ENCODE measurements at places on chromosomes 2 and 18.
A peak's percentile ranks its signal among the peaks of the same experiment; 100 is the strongest.

DNA sequence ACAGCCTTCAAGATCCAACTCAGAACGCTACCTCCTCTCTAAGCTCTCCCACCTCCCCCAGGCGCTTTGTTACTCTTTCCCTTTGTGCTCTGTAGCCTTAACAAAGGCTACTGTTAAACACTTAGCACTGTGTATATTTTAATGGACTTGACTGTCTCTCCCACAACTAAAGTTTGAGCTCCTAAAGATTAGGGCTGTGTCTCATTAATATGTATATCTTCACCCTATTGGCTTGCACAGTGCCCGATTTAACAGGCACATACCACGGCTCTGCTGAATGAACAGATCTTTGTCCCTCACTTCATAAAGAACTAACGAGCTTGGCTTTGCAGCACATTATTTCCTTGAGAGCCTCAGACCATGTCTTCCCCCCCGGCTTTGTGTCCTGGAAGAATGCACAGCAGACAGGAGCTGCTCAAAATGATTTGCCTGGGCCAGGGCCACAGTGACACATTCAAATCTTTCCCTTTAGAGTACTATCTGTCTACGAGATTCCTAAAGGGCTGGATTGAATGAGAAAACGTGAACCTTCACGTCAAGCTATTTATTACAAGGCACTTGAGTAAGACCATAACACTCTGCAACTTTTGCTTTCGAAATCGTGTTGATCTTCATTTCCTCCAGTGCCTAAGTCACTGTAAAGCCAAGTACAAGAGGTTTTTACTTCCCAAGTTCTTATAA is 22.1 kb downstream of the ABHD3 start:
- DNase-seq = peak; percentile 62

- DNase-seq = no peak
Observed at GRCh38 chr2:179938026-179938425, 69.1 kb downstream of the CWC22 start.

DNA sequence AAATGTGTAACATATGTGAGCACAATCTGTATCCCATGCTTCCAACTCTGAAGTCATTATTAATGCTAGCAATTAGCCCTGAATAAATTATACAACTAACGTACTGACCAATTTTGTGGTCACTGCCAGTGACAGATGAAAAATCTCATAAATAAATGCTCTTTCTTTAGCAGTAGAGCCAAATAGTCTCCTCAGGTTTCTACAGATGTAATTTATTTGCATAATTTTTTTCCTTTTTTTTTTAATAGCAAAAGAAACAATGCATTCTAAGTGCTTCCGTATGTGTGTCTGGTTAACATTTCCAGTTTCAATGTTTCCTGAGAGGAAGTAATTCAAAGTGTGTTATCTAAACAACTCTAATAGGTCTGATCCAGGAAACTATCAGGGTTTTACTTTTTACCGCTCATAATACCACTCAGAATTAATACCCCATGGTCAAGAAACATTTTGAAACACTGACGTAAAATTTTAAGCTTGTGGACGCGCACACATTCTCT is 108.4 kb downstream of the MEP1B start:
- DNase-seq = no peak

DNA sequence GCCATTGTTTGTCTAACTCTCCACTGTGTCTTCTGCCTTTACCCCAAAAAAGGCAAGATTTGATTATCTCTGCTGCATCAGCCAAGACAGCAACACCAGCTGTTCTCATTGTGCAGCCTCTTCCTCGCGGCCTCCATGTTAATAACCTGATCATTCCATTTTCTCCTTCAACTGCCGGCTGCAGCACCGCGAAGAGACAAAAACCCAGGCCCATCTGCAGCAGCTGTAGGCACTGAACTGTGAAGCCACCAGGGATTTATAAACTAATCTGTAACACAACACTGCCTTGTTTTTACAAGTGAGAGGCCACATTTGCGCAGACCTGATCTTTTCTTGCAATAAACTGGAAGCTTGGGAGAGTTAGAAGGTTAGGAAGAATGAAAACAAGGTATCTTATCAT is 147.8 kb downstream of the SATB2 start:
- DNase-seq = no peak

- no peak for DNase-seq
Observed at GRCh38 chr2:129828792-129829191, 150.7 kb upstream of the RAB6C start.

- no peak for DNase-seq
Observed at GRCh38 chr2:208407667-208408066, 1.1 kb downstream of the PTH2R start.

GRCh38 chr2:67246791-67247190 is 150.3 kb upstream of the ETAA1 start:
- DNase-seq = no peak

GRCh38 chr18:51448949-51449348 is 251.5 kb upstream of the MEX3C start:
- DNase-seq = no peak

- no peak for DNase-seq
Observed at GRCh38 chr2:148971547-148971946, 67.0 kb upstream of the LYPD6B start.

DNA sequence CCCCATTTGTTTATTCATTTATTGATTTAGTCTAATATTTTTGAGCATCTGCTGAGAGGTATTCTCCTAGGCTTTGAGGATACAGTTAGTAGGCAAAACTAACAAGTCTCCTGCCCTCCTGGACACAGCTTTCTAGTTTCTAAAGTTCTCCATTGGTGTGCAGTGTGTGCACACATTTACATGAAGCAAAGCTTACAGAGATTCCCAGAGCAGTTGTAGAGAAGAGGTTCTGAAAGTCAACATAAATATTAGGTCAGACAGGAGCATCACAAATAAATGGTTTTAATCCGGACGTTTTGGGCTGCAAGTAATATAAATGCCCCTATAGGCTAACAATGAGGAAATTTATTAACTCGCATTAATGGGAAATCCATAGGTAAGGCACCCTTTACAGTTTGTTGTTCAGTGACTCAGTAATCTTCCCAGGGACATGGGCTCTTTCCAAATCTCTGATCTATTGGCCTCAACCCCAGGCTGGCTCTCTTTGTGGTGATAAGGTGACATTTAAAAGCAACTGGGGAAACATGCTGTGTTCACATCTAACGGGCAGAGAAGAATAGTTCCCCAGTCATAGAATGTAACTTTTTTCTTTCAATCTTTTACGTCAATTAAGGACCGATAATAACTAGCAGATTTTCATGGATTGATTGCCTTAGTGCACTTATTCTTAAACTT is 407.2 kb downstream of the PTPRM start:
- no peak for DNase-seq

GRCh38 chr2:191217580-191217979 is 27.6 kb upstream of the MYO1B start:
- DNase-seq = no peak

DNA sequence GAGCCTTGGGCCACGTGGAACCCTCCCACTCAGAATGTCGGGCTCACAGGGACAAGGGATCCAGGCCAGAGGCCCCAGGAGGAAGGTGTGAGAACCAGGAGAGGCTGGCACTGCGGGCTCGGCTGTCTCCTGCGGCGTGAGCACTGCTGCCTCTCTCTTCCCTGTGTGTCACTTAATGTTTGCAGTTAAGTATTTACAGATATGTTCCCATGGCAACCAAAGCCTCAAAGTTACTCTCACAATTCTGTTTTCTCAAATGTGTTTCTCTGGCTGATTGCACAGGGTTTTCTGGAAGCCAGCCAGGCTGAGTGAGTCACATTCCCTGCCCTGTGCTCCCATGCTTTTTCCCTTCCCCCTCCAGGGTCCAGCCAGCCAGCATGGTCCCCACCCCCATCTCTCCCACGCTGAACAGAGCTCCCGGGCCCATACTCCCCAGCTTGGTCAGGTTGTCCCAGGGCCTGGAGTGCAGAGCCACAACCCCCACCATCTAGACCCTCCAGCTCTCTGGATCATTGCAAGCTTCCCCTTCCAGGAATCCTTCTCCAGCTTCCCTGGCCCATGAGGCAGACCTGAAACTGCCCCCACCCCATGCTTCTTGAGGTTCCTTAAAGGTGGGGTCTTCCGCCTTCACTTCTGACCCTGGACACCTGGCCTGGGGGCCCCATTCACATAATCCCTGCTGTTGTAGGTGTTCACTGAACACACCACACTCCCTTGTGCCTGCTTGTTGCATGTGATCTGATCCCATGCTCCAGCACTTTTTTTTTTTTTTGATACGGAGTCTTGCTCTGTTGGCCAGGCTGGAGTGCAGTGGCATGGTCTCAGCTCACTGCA is 265.9 kb downstream of the CELF4 start:
- DNase-seq = peak; percentile 87

DNA sequence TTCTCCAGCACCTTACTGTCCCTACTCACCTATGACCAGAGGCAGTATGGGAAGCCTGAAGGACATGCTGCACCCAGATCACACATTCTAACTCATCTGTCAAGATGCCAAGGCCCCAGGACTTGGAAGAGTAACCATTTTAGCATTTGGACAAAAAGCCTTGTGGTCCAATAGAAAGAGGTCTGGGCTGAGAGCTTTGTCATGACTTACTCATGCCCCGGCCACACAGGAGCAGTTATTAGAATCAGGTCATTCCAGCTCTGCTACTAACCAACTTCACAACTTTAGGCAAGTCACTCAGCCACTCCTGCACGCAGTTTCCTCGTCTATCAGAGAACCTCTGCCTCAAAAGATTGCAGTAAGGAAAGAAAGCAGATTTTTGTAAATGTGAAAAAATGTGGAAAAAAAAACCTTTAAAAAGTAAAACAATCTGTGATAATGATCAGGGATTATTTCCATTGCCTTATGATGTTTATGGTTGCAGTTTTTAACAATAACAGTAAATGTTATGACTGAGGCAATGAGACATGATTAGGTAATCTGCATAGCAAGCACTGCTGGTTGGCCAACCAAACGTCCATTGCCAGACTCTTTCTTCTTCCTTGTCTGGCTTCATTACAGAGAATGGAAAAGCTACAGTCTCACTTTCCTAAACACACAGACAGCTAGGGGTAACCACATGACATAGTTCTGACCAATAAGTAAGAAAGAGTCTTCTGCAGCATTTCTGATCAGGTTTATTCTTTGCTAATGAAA is 255.4 kb upstream of the CHAC2 start:
- peak; percentile 16 for DNase-seq

- DNase-seq = no peak
Observed at GRCh38 chr18:10687161-10687925, 161.5 kb downstream of the NAPG start.

GRCh38 chr2:167264380-167264779 is 376.1 kb downstream of the XIRP2 start:
- DNase-seq = no peak

DNA sequence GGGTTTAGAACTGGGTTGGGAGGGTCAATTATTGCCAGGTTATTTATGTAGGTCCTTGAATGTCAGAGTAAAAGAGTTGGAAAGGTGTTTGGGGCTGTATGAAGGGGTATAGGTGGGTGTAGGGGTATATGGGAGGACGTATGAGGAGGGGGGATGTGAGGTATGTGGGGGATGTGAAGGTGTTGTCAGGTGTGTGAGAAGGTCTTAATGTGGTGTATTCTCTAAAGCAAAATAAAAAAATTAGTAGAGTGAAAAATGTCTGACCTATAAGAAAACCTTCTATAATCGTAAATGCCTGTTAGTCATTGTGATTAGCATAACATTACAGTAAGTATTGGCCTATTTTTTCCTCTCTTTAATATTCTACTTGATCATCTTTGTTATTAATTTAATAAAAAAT is 25.1 kb downstream of the ACVR2A start:
- no peak for DNase-seq

DNA sequence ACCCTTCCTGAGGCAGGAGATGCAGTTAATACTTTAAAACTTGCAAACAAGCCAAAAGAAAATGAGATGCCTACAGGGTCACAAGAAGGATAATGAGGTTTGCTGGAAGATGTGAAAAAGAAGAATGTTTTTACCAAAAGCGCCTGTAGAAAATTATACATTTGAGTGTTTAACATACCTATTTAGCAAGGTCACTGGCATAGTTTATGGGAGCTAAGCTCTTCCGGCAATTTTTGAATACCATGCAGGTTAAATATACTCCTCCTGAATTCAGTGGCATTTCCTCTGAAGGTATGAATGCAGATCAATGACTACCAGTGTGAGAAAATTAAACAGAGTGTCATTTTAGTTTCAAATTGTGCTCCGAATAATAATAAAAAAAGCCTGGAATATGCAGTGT is 21.2 kb upstream of the MAP3K20 start:
- DNase-seq = no peak

DNA sequence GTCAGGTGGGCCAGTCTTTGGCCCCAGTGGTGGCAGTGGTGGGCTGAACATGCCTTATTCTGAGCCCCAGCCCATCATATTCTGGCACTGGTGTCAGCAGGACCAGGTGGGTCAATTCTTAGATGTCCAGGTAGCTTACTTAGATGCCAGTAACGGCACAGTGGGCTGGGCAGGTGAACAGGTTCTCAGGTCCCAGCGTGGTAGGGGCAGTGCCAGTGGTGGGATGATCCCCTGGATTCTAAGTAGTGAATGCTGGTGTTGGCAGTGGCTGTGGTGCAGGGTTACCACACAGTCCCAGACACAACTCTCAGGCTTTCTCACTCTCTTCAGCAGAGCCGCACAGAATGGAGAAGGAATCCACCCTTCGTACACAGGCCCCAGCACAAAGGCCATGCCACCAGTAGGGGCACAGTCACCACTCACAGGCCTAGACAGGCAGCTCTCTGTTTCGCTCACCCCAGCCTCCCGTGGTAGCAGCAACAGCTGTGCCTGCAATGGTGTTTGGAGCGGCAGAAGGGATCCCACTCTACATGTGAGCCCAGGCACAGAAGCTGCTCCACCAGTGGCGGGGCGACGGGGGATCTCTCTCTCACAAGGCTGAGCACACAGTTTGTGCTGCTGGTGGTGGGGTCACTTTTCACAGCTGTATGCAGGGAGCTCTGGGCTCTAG is 97.3 kb downstream of the ANKRD12 start:
- DNase-seq = no peak

DNA sequence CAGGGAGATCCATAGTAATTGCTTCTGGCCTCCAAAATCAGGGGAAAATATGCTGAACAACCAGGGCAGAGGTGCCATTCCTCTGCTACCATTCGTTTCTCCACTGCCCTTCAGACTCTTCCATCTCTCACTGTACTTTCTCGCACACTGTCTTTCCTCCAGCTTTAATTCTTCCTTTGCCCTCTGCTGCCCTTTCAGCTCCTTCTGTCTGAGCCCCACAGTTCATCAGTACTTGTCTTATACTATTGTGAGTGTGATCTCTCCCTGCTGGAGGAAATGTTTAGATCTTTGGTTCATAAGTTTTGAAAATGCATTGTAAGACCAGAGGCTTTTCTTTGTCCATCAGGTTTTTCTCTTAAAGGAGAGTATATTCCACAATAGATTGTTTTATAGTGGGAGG is 184.9 kb upstream of the DTNA start:
- DNase-seq = no peak

- no peak for DNase-seq
Observed at GRCh38 chr2:108942888-108943287, 46.1 kb downstream of the EDAR start.

GRCh38 chr2:608297-608696 is 68.9 kb downstream of the TMEM18 start:
- no peak for DNase-seq

DNA sequence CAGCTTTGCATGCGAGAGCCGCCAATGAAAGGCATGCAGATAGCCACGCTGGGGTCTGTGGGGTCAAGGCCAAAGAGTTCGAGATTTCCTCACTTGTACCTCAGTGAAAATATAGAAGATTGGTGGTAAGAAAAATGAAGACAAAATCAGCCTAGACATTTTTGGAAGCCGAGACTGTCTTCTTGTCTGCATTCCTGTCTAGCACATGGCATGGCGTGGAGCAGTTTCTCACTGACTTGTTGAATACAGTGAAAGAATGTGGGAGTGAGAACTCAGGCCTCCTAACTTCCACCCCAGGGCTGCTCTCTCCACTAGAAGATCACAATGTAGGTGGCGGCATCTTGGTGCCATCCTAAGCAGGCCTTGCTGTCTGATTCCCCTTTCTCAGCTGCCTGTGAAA is 740.8 kb upstream of the HS6ST1 start:
- no peak for DNase-seq
